ENCODE measurements at places on chromosomes 7 and 10.

GRCh38 chr7:16929146-16929762, 47.5 kb upstream of the AGR3 start:
- no peak for DNase-seq

GRCh38 chr7:87219545-87220025, at the start of gene TMEM243:
TMEM243 (minus strand) TSS chr7:87219732; CDS start chr7:87219503, 229 bp downstream.
- DNase-seq = peak; percentile 95

DNA sequence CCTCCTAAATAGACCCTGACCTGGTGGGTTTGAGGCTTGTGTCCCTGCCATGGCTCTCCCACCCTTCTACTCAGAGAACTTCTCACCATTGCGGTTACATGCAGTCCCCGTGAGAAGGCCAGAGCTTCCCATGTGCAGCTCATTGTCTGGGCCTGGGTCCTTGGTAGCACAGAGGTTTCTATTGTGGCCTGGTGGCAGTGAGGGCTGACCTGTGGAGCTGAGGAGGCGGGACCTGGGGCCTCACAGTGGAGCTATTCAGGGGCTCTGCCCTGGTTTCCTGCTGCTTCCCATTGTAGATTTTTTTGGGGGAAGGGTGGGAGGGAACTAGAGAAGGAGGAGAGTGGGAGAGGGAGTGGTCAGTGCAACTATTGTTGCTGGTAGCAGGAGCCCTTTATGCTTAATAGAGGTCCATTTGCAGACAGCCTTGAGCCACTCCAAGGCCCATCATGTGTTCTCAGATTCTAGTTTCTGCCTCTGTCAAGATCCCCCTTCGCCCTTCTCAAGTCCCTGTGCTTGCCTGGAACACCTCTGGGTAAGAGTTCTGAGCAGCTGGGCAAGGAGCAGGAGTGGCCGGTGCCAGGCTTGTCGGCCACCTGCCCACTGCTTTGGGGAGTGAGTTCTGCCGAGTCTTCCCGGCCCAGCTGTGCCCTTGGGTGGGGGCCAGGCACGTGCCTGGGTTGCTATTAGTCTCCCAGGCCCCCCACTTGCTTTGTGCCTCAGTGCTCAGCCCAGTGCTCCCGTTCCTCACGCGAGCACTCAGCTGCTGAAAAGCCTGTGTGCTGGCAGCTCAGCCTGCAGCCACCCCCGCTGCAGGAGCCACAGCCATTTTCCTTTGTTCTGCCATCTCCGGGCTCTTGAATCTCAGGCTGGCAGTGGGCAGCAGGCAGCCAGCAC, 10.7 kb downstream of the TSPAN14 start:
- peak; percentile 50 for DNase-seq

- no peak for DNase-seq
Measured at GRCh38 chr10:69807122-69807521, 5.4 kb downstream of the COL13A1 start.

DNA sequence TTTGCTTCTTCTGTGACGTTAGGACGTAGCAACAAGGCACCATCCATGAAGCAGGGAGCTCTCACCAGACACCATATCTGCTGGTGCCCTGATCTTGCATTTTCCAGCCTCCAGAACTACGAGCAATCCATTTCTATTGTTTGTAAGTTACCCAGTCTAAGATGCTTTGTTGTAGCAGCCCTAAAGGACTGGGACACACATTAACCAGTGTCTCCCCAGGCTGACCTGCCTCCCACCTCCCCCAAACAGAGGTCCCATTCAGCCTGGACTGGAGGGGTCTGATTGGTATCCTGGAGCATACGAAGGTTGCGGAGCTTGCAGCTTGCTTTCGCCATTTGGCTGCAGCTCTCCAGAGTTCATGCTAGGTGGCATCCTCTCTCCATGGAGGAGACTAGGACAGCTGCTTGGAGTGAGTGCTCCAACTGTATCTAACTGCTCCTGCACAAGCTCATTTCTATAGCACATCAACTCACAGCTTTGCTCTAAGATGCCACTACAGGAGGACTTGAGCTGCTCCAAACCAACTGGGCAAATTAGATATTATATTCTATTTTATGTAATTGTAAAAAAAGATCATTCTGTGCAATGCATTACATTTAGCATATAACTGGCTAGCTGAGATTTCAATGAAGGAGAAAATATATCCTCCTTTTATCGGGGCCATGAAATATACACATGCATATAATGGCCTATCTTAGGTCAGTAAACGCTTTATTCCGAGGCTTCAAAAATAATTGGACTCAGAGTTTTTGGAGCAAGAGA, 8.0 kb upstream of the GRK5 start:
- DNase-seq = peak; percentile 40

DNA sequence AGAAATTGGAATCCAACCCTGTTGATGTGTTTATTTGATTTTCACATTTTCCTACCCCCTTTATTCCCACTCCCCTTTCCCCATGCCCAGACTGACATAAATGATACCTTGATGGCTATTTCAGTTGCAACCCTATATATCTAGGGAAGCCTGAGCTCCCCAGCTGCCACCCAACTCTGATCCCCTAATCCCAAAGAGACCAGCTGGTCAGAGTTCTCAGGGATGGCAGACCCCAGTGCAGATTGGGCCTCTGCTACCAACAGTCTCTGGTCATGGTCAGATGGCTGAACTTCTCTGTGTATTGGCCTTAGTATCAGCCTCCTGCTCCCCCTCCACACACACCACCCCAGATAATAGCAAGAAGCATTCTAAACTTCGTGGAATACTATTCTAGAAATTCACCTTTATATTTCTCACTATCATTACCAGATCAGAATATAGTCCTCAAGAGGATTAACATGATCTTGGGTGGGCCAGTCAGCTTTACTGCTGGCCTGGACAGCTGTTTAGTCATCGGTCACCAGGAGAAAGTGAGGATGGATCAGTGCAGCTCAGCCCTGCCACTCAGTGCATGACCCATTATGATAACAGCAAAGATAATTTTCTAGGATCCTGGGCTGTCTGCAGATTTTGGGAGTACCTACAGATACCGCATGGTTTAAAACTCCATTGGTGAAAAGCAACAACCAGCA, 24.5 kb upstream of the BTRC start:
- no peak for DNase-seq

- no peak for DNase-seq
Measured at GRCh38 chr10:85661123-85661522, 705.5 kb downstream of the GRID1 start.

DNA sequence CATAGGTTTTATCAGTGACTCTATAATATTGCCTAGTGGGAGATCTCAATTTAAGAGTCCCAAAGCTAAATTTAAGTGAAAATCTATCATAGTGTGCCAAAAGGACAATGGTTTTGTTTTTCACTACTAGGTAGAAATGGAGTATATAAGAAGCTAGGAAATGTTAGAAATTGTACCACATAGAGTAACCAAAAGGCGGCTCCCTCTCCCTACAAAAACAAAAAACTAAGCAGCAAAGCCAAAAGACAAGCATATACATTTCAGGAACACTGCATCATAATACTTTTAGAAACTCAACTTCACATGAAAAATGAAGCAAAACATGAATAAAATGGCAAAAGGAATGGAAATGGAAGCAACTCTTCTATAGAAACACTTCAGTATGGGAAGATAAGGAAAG, 271.6 kb downstream of the CACNA2D1 start:
- no peak for DNase-seq

GRCh38 chr10:88731296-88731695, 25.2 kb downstream of the LIPK start:
- peak; percentile 63 for DNase-seq

DNA sequence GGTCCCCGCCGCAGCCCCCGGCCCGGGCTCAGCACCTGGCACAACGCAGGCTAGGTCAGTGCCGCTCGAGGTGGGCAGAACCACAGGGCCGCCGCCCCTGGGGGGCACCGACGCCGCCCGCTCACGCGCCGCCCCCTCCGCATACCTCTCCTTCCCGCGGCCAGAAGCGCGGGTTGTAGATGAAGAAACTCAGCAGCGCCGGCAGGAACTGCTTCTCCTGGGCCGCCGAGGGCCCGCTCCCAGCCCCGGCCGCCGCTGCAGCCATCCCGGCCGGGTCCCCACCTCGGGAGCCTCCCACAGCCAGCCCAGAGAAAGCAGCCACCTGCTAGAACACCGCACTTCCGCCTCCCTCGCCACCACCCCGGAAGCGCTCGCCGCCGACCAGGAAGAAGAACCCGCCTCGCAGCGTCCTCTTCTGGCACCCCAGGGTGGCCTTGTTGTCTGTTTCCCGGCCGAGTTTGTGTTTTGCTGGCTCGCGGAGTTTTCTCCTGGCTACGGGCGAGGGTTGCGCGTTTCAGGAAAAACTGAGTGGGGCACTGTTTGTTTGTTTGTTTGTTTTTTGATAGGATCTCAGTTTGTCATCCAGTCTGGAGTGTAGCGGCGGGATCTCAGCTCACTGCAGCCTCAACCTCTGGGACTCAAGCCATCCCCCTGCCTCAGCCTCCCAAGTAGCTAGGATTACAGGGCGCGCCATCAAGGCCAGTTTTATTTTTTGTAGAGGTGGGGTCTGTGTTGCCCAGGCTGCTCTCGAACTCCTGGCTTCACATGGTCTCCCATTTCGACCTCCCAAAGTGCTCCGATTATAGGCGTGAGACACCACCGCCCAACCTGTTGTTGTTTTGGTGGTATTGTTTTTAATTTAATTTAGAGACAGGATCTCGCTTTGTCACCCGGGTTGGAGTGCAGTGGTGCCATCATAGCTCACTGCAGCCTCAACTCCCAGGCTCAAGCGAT, 17.7 kb downstream of the OCM2 start:
- peak; percentile 89 for DNase-seq

DNA sequence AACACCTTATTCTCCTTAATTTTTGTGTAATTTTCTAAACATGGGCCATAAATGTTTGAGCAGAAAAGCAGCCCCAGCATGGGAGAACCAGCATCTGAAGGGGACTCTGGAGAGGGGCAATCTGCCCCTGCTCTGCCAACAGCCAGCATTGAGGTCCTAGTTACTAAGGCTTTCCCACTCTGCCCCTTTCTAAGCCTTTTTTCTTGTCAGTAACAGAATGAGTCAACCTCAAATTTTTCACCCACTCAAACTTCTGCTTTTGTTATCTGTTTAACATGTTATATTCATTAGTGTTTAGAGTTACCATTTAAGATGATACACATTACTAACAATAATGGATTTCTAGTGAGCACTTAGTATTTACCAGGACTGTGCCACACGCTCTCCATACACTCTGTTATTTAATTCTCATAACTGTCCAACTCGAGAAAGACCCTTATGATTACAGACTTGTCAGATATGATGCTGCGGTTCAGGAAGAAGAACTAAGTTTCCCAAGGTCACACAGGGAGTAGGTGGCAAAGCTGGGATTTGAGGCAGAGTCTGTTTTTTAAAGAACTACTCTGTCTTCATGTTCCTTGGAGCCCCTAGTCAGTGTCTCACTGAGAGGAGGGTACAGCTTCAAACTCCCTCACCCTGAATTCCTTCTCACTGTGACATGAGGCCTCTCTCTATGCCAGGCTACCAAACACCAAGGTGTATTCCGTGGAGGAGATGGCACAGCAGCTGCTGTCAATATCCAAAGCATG, 19.9 kb upstream of the GPAM start:
- DNase-seq = no peak

- no peak for DNase-seq
Measured at GRCh38 chr10:1057106-1057657, 997 bp downstream of the WDR37 start.

DNA sequence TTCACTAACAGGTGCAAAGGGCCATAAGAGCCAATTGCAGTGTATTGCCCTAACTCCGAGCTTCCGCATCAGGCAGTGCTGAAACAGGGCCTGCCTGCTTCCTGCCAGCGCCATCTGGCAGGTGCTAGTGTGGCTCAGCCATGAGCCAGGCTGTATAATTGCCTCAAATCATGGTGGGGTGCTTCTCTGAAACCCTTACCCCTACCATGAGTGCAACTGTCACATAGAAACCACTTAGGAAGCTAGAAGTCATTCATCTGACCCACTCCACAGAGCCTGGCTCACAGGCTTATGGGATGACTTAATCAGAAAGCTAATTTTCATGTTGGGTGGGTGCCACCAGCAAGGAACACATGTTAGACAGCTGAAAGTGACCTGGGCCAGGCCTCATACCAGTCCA, 133.3 kb upstream of the LAMB4 start:
- peak; percentile 54 for DNase-seq

GRCh38 chr7:53603461-53603860, 568.0 kb downstream of the POM121L12 start:
- DNase-seq = no peak

- peak; percentile 60 for DNase-seq
Measured at GRCh38 chr7:94289071-94289470, 105.6 kb upstream of the COL1A2 start.

GRCh38 chr10:30491204-30491915, 57.4 kb downstream of the MAP3K8 start:
- DNase-seq = no peak

DNA sequence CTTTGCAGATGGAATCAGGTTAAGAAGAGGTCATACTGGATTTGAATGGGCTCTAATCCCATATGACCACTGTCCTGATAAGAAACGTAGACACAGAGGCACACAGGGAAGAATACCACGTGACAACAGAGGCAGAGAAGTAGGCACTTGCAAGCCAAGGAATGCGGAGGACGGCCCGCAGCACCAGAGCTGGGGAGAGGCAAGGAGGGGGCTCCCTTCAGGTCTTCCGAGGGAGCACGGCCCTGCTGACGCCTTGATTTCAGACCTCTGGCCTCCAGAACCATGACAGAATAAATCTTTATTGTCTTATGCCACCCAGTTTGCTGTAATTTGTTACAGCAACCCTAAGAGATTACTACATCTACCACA, 44.7 kb upstream of the TMEM213 start:
- no peak for DNase-seq

DNA sequence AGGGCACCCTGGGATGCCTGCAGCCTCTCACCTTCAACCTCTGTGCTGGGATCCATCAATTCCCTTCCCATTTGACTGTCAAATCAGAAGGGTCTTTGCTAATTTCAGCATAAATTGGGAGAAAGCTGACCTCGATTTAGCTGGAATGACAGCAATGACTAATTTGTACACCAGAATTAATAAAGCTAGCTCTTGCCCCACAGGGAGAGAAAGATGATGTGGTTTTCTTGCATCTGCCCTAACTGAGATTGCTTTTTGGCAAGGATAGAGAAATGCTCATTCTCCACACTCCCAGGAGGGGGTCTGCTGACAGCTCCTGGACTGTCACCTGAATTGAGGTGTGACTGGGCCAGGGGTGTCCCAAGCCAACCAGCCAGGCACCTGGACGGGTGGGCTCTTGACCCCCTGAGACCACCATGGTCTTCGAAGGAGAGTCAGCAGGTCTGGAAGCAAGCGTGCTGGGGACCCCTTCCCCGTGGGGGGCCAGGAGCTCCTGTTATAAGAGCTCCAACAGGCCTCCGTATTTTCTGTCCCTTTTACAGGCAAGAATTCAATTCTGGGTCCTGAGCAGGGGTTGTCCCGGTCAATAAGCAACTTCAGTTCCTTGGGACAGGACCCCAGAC, 42.1 kb downstream of the RBM17 start:
- peak; percentile 29 for DNase-seq

- no peak for DNase-seq
Measured at GRCh38 chr10:70250961-70251680, 17.9 kb upstream of the PPA1 start.

GRCh38 chr7:93902777-93903423, 3.5 kb upstream of the GNGT1 start:
- DNase-seq = no peak

- DNase-seq = no peak
Measured at GRCh38 chr7:79455173-79455790, 1.8 kb upstream of the MAGI2 start.
